ENCODE measurements at places on chromosomes 2 and 18.

DNA sequence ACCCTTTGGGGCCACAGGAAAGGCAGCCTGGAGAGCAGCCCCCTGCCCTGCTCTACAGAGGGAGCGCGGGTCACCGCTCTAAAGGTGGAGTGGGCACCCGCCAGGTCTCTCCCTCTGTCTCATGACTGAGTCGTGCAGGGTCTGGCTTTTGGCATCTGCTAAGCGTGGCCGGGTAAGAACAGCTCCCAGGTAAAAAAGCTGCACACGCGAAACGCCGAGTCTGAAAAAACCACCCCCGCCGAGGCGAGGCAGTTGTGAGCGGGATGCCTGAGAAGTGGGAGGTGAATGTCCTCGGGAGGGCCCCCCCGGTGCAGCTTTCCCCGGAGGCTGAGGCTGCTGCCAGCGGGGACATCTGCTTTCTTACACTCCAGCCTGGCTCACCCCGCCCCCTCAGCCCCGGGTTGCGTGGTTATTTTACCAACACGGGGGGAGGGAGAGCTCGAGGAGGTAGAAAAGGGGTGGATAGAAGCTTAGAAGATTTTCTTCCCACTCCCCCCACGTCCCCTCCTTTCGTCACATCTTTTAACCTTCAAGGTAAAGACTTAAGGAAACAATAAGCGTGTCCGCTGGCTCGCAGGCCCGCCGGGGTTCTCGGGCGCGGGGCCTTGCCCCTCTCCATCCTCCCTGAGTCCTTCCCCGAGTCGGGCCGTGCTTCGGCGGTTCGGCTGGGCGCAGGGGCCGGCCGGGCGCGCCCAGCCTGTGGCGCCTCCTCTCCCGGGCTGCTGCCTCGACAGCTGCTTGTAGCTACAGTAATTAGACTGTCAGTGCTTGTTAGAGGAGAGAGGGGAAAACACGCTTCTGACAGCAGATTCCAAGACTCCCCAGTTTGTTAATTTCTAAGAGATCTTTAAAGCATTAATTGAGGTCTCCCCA lies 70.6 kb upstream of the PSMD14 start:
- peak; percentile 82 for DNase-seq

GRCh38 chr2:102186791-102187495 lies at the start of gene IL1RL2:
Gene IL1RL2, plus strand, starts transcription at chr2:102187023. Its CDS starts 845 bp downstream, at chr2:102187868.
- no peak for DNase-seq

GRCh38 chr2:11658208-11659114 lies 11.5 kb downstream of the NTSR2 start:
- DNase-seq, result no peak

GRCh38 chr2:104871649-104871971 lies 17.7 kb downstream of the POU3F3 start:
- no peak for DNase-seq

GRCh38 chr2:239159476-239159911 lies 241.3 kb downstream of the HDAC4 start:
- DNase-seq, result no peak

- DNase-seq, result no peak
Measured at GRCh38 chr18:35811896-35812295, 160.6 kb upstream of the RMP24 start.

GRCh38 chr2:23073056-23073455 lies 311.9 kb upstream of the KLHL29 start:
- DNase-seq, result no peak

DNA sequence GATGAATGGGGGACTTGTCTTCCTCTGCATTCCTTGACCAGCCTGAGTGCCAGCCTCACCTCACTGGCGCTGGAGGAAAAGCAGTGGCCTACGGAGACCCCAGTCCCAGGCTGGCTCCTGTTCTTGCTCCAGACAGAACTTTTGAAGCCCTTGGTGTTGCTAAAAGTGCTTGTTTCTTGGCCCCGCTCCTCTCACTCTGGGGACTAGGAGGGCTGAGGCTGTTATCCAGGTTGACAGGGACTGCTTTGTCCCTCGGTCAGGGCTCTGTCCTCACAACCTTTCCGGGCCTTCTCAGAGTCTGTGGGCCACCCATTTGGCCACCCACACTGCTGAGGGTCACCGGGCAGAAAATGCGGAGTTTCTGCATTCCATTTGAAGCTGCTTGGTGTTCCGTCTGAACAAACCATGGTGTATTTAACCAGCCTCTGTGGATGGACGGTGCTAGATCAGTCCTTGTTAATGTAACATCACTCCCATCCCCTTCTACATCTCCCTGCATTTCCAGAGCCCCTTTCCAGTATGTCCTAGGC lies 25.6 kb downstream of the B3GNT7 start:
- DNase-seq, result no peak

DNA sequence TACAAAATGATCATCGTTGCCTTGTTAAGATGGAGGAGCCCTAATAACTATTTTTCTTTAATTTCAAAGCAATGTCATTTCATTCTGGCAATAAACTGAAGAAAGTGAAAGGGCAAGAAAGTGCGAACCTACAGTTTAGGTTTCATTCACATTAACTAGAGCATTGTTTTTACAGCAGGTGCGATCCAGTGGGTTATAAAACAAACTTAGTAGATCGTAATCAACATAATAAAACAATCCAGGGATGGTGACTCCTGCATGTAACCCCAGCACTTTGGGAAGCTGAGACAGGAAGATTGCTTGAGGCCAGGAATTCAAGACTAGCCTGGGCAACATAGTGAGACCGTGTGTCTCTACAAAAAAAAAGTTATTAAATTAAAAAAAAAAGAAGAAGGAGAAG lies 51.1 kb downstream of the AP1S3 start:
- no peak for DNase-seq

- no peak for DNase-seq
Measured at GRCh38 chr2:96861074-96861473, 3.3 kb upstream of the ANKRD39 start.

GRCh38 chr2:11537951-11538350 lies 4.1 kb downstream of the GREB1 start:
- no peak for DNase-seq

DNA sequence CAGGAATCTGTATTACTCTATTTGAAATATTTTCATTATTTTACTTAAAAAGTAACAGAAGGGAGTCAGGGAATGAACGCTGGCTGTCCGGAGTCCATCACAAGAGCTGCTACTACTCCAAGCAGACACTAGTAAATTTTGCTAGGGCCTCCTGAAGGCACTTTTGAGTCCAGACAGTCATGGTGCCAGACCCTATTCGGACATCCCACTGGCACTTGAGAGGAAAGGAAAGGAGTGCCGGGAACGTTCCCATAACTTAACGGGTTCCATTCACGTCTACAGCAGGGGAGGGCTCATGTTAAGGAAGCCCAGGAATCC lies 563 bp upstream of the GMCL1 start:
- no peak for DNase-seq

DNA sequence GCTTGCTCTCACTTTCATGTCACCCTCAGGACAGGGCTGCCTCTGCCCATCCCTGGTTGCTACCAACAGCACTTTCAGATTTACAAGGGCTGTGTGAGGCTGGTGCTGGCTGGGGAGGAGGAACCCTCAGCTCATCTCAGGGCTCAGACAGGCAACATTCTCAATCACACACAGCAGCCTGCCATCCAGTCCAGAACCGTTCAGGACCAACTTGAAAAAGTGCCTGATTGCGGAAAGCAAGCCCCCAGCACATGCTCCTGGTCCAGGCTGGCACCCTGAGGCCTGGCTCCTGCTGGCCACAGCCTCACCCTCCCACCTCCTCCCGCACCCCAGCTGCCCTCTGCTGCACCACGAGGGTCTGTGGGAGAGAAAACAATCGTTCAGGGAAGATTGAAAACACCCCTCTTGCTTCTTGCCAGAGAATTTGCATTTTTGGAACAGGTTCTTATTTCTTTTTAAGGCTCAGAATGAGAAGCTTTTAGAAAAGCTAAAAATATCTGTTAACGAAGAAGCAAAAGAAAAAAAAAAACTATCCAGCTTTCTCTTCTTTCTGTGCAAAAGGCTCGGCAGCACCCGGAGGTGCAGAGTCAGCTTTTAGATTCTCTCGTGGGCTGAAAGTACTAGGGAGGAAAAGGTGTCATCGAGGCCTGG lies 403.8 kb upstream of the ID2 start:
- DNase-seq, result no peak

- DNase-seq, result no peak
Measured at GRCh38 chr2:241849616-241850543, 8.8 kb downstream of the PDCD1 start.

DNA sequence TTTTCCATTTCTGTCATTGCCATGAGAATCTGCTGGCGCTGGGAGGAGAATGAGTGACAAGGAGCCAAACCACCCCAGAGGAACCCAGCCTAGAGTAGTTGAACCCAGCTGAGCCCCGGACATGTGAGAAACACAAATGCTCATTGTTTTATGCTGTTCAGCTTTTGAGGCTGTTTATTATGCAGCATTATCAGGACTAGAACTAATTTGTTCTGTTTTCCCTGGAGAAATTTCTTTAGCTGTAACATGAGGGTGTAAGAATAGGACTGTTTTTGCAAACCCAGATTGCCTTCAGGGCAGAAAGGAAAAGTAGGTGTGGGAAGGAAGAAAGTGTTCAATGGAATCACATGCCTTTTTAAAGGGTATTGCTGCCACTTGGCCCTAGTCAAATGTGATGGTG lies 28.5 kb upstream of the DOCK10 start:
- DNase-seq, result no peak

GRCh38 chr2:106025796-106026195 lies 168.3 kb downstream of the UXS1 start:
- no peak for DNase-seq

- peak; percentile 83 for DNase-seq
Measured at GRCh38 chr2:73984922-73985307, 205 bp downstream of the TET3 start.

- no peak for DNase-seq
Measured at GRCh38 chr2:9201185-9201891, 5.3 kb upstream of the ASAP2 start.

DNA sequence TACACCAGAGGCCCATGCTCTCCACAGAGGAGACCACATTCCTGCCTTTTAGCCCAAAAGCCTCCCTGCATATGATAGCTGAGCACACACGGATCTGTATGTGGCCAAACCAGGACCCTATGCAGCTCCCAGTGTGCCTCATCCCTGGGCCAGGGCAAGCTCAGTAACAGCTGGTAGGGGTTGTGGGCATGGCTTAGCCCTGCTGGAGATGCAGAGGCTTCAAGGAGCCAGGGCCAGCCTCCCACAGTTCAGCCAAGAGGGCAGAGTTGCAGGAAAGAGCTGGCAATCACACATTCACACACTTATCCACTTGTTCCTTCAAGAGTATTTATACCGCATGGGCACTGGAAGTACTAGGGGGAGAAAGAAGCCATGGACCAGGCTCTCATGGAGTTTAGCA lies 1.6 kb upstream of the LIMS2 start:
- DNase-seq, result no peak

GRCh38 chr2:59196491-59196890 lies 955.4 kb upstream of the FANCL start:
- DNase-seq, result no peak

DNA sequence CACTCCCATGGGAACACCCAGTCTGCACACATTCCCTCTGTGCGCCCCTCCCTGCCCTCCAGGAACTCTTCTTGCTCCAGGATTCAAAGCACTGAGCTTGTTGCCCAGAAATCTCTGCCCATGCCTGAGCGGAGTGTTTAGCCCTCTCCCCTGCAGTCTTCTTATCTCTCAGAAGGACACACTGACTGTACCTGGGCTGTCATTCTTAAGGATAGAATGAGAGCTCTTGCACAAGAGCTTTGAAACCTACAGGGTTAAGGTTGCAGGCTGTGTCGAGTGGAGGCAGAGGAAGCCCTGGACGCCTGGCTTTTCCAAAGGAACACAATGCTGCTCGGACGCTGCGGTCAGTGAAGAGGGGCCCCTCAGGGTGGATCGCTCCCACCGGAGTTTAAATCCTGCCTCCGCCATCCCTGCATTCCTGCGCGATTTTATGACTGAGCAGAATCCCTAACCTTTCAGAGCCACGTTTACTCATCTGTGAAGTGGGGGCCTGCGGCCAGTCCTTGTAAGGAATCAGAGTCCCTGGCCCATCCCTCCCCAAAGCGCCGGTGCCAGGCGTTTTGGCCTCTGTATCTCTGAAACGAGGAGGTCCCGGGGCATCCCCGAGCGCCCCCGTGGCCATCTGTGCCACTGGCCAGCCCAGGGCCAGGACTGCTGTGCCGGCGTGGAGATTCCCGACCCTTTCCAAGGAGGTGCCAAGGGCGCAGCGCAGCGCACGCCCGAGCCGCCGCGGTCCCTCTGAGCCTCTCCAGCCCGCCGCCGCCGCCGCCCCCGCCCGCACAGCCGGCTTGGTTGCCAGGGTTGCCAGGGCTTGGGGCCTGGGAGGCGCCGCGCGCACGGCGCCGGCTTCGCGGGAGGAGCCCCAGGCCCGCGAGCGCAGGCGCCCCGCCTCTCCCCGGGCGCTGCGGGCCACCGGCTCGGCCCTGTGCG lies 58.9 kb downstream of the FAM168B start:
- peak; percentile 90 for DNase-seq

DNA sequence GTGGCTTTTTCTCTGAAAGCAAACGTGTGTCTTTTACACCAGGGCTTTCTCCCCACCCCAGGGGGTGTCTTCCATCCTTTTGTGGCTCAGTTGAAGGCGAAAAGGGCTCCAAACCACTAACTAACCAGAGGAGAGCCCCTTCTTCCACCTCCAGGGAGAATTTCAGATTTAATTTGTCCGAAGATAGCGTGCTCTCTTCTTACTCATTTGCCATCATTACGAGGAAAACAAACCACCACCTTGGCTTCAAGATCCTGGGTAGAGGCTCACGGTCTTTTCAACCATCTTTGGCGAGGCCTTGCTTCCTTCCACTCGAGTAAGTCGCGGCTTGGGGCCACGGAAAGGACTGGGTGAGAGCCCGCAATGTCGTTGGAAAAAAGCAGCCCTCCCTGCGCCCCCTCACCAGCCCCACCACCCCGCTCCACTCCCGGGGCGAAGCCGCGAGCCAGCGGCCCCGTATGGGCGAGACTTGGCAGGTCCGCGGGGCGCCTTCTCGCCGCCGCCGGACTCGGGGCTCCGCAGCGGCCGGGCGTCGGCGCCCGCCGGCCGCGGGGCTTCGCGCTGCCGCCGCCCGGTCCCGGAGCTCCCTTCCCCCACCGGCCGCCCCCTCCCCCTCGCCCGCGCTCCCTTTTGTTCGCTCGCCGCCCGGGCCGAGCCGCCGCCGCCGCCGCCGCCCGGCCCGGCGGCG lies 1.7 kb upstream of the ZNF532 start:
- peak; percentile 66 for DNase-seq

GRCh38 chr2:221997100-221997499 lies 301.7 kb downstream of the PAX3 start:
- no peak for DNase-seq

- DNase-seq, result no peak
Measured at GRCh38 chr2:5766561-5766960, 74.4 kb downstream of the SOX11 start.
